ENCODE measurements at places on chromosomes 2 and 18. TPM values are rescaled to one million over a fixed set of nuclear protein-coding genes. Genes with fewer than 3 reads are reported as not detected.

GRCh38 chr2:132668189-132668823 lies 1.7 kb downstream of the LYPD1 start:
- no peaks in the 10 kb centered on the region for H3K4me1 ChIP-seq
- peak; percentile 66 for DNase-seq
- H3K27me3 ChIP-seq = peaks cover 23% of the 10 kb centered on the region
- no peak overlapping the region for H3K27ac ChIP-seq
- H3K4me3 ChIP-seq = peak overlapping the region; percentile 77

- H3K27ac ChIP-seq = no peak overlapping the region
- no peaks in the 10 kb centered on the region for H3K27me3 ChIP-seq
- no peak for DNase-seq
- no peaks in the 10 kb centered on the region for H3K4me1 ChIP-seq
Observed at GRCh38 chr2:203870481-203870880, 2.9 kb downstream of the CTLA4 start.

DNA sequence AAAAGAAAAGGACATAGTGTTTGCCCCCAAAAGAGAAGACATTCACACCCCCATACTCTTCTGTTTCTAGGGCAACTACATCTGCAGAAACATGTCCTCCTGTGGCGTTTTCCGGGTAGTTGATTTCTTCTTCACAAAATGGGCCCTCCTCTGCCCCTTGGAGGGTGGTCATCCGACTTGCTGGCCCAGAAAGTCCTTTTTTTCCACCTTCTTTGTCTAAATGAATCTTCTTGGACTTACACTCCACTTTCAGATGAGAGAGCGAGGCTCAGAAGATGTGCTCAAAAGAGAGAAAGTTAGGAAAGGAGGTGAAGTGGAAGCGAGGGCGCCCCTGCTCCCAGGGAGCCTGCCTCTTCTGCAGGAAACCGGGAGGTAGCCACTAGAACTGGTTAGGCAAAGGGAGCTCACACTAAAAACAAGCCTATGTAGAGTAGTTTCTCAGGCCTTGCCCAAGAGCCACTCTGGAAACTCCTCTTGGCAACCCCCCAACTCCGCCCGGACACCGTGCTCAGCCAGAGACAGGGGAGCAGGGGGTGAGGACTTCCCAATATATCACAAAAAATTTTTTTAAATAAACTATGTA lies 10.2 kb upstream of the SIX3 start:
- no peak overlapping the region for H3K27ac ChIP-seq
- peak; percentile 32 for DNase-seq
- peaks cover 80% of the 10 kb centered on the region for H3K27me3 ChIP-seq
- H3K36me3 ChIP-seq = no peaks in the 10 kb centered on the region
- H3K4me3 ChIP-seq = peak overlapping the region; percentile 81

DNA sequence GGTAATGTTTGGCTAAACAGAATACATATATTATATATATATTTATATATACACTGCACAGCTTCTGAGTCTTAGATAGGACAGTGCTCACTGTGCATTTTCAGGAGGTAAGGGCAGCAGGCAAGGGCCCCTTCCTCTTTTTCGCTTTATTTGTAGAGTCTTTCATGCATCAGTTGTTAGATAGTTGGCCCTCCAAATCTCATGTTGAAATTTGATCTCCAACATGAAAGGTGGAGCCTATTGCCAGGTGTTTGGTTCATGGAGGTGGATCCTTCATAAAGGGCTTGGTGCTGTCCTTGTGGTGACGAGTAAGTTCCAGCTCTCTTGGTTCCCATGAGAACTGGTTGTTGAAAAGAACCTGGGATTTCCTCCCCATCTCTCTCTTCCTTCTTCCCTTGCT lies 48.1 kb downstream of the TSN start:
- H3K27me3 ChIP-seq = no peaks in the 10 kb centered on the region
- H3K27ac ChIP-seq = peak overlapping the region; percentile 91
- DNase-seq = no peak
- no peak overlapping the region for H3K4me3 ChIP-seq
- H3K36me3 ChIP-seq = peaks cover 3% of the 10 kb centered on the region

GRCh38 chr2:219278655-219279150 lies 463 bp upstream of the DNAJB2 start:
- H3K36me3 ChIP-seq = peaks cover 27% of the 10 kb centered on the region
- no peak overlapping the region for H3K27ac ChIP-seq
- no peaks in the 10 kb centered on the region for H3K27me3 ChIP-seq
- H3K4me1 ChIP-seq = peaks cover 4% of the 10 kb centered on the region

GRCh38 chr2:169110916-169111315 lies 41.6 kb downstream of the DHRS9 start:
- H3K27me3 ChIP-seq = no peaks in the 10 kb centered on the region
- DNase-seq = peak; percentile 59
- H3K36me3 ChIP-seq = no peaks in the 10 kb centered on the region
- H3K4me3 ChIP-seq = no peak overlapping the region
- H3K27ac ChIP-seq = no peak overlapping the region
- 0 out of 2 replicates have a peak, but pooled peaks cover 2% of the 10 kb centered on the region for H3K4me1 ChIP-seq

- H3K36me3 ChIP-seq = no peaks in the 10 kb centered on the region
- no peak for DNase-seq
- H3K4me3 ChIP-seq = no peak overlapping the region
Observed at GRCh38 chr2:27977731-27978312, 87.3 kb downstream of the BABAM2 start.

- no peak for DNase-seq
- no peaks in the 10 kb centered on the region for H3K27me3 ChIP-seq
- no peak overlapping the region for H3K27ac ChIP-seq
Observed at GRCh38 chr18:78679031-78679430, 300.6 kb upstream of the SALL3 start.

DNA sequence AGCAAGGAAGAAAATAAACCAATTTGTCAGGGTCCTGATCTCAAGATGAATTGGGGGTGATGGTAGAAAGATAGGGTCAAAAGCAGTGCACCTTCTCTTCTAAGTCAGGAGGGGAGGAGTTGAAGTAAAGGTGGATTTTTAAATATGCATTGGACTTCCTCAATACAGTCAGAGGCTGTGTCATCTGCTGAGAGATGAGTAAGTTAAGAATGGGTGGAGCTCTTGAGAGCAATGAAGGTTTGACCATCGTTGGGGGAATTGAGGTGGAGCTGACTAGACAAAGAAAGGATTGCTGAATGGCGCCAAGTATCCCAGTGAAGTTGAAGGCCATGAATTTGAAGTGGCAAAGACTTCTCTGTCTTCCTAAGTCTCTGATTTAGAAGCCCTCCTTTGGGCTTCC lies 18.4 kb upstream of the CPO start:
- no peaks in the 10 kb centered on the region for H3K27me3 ChIP-seq
- no peak for DNase-seq
- no peak overlapping the region for H3K27ac ChIP-seq
- no peaks in the 10 kb centered on the region for H3K36me3 ChIP-seq
- no peak overlapping the region for H3K4me3 ChIP-seq
- no peaks in the 10 kb centered on the region for H3K4me1 ChIP-seq

- no peaks in the 10 kb centered on the region for H3K4me1 ChIP-seq
- H3K4me3 ChIP-seq = no peak overlapping the region
- H3K36me3 ChIP-seq = peaks cover 3% of the 10 kb centered on the region
- DNase-seq = no peak
- no peak overlapping the region for H3K27ac ChIP-seq
Observed at GRCh38 chr2:201366146-201366545, 9.0 kb upstream of the FLACC1 start.

GRCh38 chr2:231672617-231673347 lies 35.5 kb upstream of the PTMA start:
- H3K4me1 ChIP-seq = peaks cover 12% of the 10 kb centered on the region
- H3K27me3 ChIP-seq = no peaks in the 10 kb centered on the region
- H3K27ac ChIP-seq = peak overlapping the region; percentile 31
- H3K4me3 ChIP-seq = peak overlapping the region; percentile 58

GRCh38 chr2:156300337-156300736 lies 32.2 kb downstream of the NR4A2 start:
- no peak for DNase-seq
- H3K36me3 ChIP-seq = no peaks in the 10 kb centered on the region
- H3K27ac ChIP-seq = no peak overlapping the region
- H3K27me3 ChIP-seq = no peaks in the 10 kb centered on the region

- no peak overlapping the region for H3K4me3 ChIP-seq
- no peaks in the 10 kb centered on the region for H3K4me1 ChIP-seq
Observed at GRCh38 chr2:168348076-168348475, 100.7 kb upstream of the STK39 start.

- no peaks in the 10 kb centered on the region for H3K27me3 ChIP-seq
- no peak for DNase-seq
- no peak overlapping the region for H3K4me3 ChIP-seq
- no peak overlapping the region for H3K27ac ChIP-seq
- peaks cover 9% of the 10 kb centered on the region for H3K4me1 ChIP-seq
- H3K36me3 ChIP-seq = 0 out of 2 replicates have a peak, but pooled peaks cover under 1% of the 10 kb centered on the region
Observed at GRCh38 chr2:191318037-191318728, 73.0 kb downstream of the MYO1B start.

- H3K27ac ChIP-seq = no peak overlapping the region
- H3K36me3 ChIP-seq = no peaks in the 10 kb centered on the region
- H3K27me3 ChIP-seq = no peaks in the 10 kb centered on the region
Observed at GRCh38 chr2:28545590-28546200, 49.8 kb downstream of the PLB1 start.

GRCh38 chr18:31261792-31262582 lies 56.0 kb upstream of the DSG1 start:
- 0 out of 2 replicates have a peak, but pooled peaks cover 2% of the 10 kb centered on the region for H3K4me1 ChIP-seq
- H3K4me3 ChIP-seq = no peak overlapping the region
- no peak for DNase-seq
- no peaks in the 10 kb centered on the region for H3K27me3 ChIP-seq
- H3K36me3 ChIP-seq = no peaks in the 10 kb centered on the region

GRCh38 chr18:3683483-3683882 lies 233.5 kb downstream of the TGIF1 start:
- H3K4me1 ChIP-seq = no peaks in the 10 kb centered on the region
- no peak overlapping the region for H3K4me3 ChIP-seq
- H3K27ac ChIP-seq = no peak overlapping the region
- no peak for DNase-seq

DNA sequence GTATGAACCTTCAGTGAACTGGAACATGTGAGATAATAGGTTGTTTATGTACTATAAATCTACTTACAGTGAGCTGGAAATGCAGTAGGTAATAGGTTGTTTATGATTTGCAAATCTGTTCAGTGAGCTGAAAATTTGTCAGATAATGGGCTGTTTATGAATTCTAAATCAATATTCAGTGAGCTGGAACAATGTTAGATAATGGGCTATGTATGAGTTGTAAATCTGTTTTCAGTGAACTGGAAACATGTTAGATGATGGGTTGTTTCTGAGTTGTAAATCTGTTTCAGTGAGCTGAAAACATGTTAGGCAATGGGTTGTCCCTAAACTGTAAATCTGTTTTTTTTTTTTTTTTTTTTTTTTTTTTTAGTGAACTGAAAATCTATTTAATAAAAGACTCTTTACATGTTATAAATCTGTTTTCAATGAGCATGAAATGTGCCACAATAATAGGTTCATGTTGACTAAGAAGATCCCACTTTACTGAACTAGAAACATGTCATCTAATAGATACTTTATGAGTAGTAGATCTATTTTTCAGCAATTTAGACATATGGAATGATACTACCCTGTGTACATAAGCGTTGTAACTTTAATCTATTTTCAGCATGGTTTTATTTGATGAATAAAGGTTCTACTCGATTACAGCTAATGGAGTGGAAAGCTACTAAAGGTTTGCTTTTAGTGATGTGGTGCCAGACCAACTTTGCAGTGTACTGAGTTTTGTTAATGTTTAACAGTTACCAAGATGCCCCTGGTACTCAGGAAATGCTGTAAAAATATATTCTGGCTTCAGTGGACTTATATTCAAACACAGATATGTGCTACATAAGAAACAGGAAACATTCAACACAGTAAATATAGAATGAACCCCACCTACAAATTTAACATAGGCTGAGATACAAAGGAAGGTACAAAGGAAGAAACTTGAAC lies 1471.8 kb downstream of the LRP1B start:
- no peaks in the 10 kb centered on the region for H3K27me3 ChIP-seq
- H3K4me1 ChIP-seq = no peaks in the 10 kb centered on the region
- H3K27ac ChIP-seq = no peak overlapping the region
- no peaks in the 10 kb centered on the region for H3K36me3 ChIP-seq

- no peaks in the 10 kb centered on the region for H3K36me3 ChIP-seq
- no peaks in the 10 kb centered on the region for H3K4me1 ChIP-seq
- no peak for DNase-seq
Observed at GRCh38 chr2:106782681-106783080, 103.3 kb downstream of the ST6GAL2 start.

DNA sequence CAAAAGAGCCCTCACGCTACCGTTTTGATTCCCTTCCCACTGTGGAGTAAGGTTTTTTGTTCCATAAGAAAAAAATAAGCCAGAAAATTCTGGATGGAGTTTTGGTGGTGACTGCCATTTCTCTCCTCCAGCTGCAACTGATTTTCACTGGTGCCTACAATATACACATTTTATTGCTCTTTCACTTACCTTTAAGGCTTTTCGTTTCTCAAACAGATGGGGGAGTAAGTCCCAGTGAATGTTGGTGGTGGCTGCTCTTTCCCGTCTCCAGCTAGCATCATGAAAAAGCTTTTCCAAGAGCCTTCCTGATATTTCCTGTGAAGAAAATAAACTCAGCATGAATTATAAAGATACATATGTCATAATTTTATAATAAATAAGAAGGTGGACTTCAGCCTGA lies 932.5 kb upstream of the PIK3C3 start:
- H3K4me1 ChIP-seq = no peaks in the 10 kb centered on the region
- no peak for DNase-seq
- H3K4me3 ChIP-seq = no peak overlapping the region
- H3K27ac ChIP-seq = no peak overlapping the region
- no peaks in the 10 kb centered on the region for H3K36me3 ChIP-seq
- H3K27me3 ChIP-seq = no peaks in the 10 kb centered on the region

- 0 out of 2 replicates have a peak, but pooled peaks cover 2% of the 10 kb centered on the region for H3K4me1 ChIP-seq
- H3K4me3 ChIP-seq = no peak overlapping the region
- no peak for DNase-seq
- H3K27me3 ChIP-seq = no peaks in the 10 kb centered on the region
- no peak overlapping the region for H3K27ac ChIP-seq
Observed at GRCh38 chr2:43417300-43417699, 178.5 kb downstream of the THADA start.

DNA sequence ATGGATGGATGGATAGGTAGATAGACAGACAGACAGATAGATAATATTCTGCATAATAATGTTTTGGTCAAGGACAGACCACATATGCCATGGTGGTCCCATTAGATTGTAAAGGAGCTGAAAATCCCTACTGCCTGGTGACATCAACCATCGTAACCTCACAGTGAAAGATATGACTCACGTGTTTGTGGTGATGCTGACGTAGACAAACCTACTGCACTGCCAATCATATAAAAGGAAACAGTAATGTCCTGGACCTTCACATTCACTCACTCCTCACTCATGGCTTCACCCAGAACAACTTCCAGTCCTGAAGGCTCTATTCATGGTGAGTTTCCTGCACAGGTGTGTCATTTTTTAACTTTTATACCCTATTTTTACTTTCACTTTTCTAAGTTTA lies 202.9 kb upstream of the TPO start:
- DNase-seq = no peak
- H3K27me3 ChIP-seq = no peaks in the 10 kb centered on the region
- peaks cover 59% of the 10 kb centered on the region for H3K36me3 ChIP-seq
- no peaks in the 10 kb centered on the region for H3K4me1 ChIP-seq
- H3K27ac ChIP-seq = no peak overlapping the region

- H3K27me3 ChIP-seq = no peaks in the 10 kb centered on the region
- no peaks in the 10 kb centered on the region for H3K36me3 ChIP-seq
- H3K4me3 ChIP-seq = no peak overlapping the region
- DNase-seq = no peak
- H3K27ac ChIP-seq = no peak overlapping the region
- H3K4me1 ChIP-seq = no peaks in the 10 kb centered on the region
Observed at GRCh38 chr2:142300517-142300916, 169.7 kb upstream of the LRP1B start.

The SNED1 gene
- 1.8 TPM for total RNA-seq

The MOCOS gene
- total RNA-seq = 6.0 TPM

The ITPRID2 gene
- 9.0 TPM for total RNA-seq

The ARHGEF33 gene
- total RNA-seq = 0.92 TPM

The IWS1 gene
- 66.2 TPM for total RNA-seq

The HS1BP3 gene
- 11.1 TPM for total RNA-seq

The GPR39 gene
- total RNA-seq = 0.50 TPM
